Activated T-helper 1 cell treated with anti-CD3 and anti-CD28 coated beads, Interleukin-12 subunit alpha, Interleukin-12 subunit beta, Interleukin-2, Interleukin-4 antibody, amounts not matched to agents 30 ng/mL and 10 ng/mL and 1 ng/mL, durations not matched to agents 14 hours and 24 hours and 36 hours (primary cell): ENCODE measurements at places on chromosomes 5 and 9. TPM values are rescaled to one million over a fixed set of nuclear protein-coding genes. Genes with fewer than 3 reads are reported as not detected.

DNA sequence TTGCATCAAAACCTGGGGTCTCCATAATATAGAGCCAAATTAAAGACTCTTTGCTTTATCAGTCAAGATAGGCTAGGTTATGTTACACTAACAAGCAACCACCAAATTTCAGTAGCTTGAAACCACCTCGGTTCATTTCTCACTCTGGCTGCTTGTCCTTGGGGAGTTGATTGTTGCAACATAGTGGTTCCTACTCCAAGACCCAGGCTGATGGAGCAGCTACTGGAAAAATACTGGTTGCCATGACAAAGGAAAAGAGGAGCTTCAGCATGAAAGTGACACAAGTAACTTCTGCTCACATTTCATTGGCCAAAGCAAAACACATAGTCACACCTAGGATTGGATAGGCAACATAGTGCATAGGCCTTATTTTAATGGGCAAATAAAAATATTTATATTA is 18.5 kb upstream of the RCL1 start:
- H3K4me1 ChIP-seq = peaks cover 6% of the 10 kb centered on the region
- no peak overlapping the region for H3K27ac ChIP-seq
- DNase-seq = no peak

DNA sequence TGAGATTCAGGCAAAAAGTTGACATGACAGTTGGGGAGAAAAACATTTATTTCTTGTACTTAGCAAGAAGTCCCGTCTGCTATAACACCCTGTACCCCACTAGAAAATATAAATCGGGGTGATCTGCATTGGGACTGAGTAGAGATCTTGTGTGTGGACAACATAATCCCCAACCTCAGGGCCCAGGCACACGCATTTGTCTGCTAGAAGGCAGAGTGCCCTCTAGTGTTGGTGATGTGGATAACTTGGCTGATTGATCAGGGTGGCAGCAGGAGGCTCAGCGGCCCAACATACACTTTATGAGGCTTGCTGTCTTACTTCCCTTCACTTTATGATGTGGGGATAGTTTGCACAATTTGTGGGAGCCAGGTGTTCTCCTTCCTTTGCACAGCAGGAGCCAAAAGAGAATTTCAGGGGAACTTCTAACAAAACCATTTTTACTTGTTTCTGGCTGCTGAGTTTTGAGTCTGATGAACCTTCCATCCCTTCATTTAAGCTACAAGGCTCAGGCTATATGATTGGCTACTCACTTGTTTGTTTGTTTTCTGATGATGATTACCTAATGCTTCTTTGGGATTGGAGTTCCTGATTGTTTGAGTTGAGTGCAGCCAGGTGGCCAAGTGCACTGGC is 263.2 kb downstream of the DMAC1 start:
- peak; percentile 31 for DNase-seq
- no peaks in the 10 kb centered on the region for H3K36me3 ChIP-seq
- no peak overlapping the region for H3K27ac ChIP-seq
- peaks cover 45% of the 10 kb centered on the region for H3K4me1 ChIP-seq

The PCDHGA5 gene
- 0.24 and 0.31 TPM in 2 replicates for total RNA-seq

The PCDHGB4 gene
- 0.18 and 0.27 TPM in 2 replicates for total RNA-seq

The RNF208 gene
- total RNA-seq = 9.3 and 11.0 TPM in 2 replicates
